ENCODE measurements at places on chromosomes 4 and X. TPM values are rescaled to one million over a fixed set of nuclear protein-coding genes. Genes with fewer than 3 reads are reported as not detected.
A peak's percentile ranks its signal among the peaks of the same experiment; 100 is the strongest.

Gene RBM46
- total RNA-seq: not detected

Gene SMIM31
- total RNA-seq: not detected

GRCh38 chrX:129781134-129781672 lies 1.5 kb downstream of the SASH3 start:
- DNase-seq: peak; percentile 89

Gene F11
- total RNA-seq: not detected

DNA sequence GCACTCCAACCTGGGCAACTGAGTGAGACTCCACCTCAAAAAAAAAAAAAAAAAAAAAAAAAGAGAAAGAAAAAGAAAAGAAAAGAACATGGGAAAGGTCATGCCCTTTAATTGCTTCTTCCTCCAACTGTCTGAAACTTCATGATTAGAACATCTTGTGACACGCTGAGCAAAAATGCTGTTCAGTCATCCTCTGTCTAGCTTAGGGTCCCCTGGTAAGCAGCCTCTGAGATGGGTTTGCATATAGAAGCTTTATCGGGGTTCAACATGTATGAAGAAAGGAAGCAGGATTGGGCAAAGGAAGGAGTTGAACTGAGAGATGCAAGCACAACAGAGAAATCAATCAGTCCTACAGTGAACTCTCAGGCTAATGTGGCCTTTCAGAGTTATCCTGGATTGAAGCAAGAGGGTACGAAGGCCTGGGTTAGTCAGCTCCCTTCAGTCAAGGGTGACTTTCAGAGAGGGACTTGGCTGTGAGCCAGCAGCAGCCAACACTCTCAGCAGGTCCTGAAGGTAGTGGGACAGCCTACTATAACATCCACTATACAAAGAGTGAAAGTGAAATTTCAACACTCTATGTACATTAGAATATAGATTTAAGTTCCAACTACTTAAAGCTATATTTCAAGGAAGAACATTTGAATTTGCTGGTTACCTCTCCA lies 11.4 kb downstream of the MAOB start:
- DNase-seq: no peak

Gene ADGRG2
- total RNA-seq: not detected

Gene TAF9B
- total RNA-seq: 18.8 TPM

- no peak for DNase-seq
Measured at GRCh38 chr4:168098248-168098717, 5.9 kb downstream of the ANXA10 start.

DNA sequence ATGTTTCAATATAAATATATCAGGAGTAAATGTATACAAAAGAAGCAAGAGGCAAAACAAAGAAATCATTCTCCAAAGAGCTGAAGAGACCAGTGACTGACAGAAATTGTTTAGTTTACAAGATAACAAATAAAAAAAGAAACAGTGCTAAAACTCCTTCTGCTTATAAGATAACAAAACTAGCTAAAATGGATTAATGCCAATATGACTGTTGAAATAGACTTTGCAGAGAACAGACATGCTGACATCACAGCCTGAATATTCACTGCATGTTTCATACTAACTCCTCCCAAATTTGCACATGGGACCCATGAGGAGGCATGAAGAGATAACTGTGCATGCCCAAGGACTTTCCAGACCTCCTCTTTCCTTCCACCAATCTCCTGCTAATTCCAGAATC lies 6.2 kb upstream of the GABRA4 start:
- DNase-seq: no peak

Measured in activated CD4-positive, alpha-beta memory T cell treated with anti-CD3 and anti-CD28 coated beads, Interleukin-2, amount 10 ng/mL, durations not matched to agents 7 days and 5 days (primary cell).